ENCODE measurements at places on chromosomes 5 and 9.

DNA sequence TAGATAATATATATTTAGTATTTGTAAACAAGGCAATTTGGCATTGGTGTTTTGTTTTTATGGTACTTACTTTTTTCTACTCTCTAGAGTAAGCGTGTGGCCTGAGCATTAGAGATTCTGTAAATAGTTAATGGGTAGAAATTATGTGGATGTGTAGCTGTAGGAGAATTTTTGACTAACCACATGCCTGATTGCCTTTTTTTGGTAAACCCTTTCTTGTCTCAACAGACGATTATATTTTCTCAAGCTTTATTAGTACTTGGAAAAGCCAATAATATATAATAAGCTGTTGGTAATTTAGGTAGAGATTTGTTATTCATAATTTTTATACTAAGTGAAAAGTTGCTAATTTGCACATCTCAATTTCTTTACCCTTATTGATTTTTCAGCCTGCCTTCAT lies 76.8 kb downstream of the FCHO2 start:
- no peak for DNase-seq

DNA sequence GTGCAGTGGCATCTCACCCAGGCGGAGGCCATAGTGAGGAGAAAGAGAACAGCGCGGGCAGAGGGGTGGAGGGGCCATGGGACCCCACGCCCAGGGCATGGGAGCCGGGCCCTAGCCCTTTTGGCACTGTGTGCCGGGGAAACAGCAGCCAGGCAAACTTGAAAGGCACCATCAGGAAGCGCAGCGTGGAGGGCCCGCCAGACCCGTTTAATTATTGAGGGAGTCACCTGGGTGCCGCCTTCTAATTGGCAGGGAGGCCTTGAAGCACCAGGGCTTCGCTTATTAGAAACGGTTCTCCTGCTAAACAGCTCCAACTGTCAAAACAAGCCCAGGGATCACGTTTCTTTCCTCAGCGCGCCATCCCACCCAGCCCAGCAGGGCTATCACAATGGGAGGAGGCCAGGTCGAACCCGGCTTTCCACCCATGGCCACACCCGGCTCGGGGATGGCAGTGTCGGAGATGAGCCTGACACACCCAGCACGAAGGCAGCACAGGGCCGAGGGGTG lies 104.6 kb upstream of the SARDH start:
- DNase-seq, result no peak

- DNase-seq, result no peak
Observed at GRCh38 chr9:7089406-7090193, 331.8 kb downstream of the KDM4C start.

DNA sequence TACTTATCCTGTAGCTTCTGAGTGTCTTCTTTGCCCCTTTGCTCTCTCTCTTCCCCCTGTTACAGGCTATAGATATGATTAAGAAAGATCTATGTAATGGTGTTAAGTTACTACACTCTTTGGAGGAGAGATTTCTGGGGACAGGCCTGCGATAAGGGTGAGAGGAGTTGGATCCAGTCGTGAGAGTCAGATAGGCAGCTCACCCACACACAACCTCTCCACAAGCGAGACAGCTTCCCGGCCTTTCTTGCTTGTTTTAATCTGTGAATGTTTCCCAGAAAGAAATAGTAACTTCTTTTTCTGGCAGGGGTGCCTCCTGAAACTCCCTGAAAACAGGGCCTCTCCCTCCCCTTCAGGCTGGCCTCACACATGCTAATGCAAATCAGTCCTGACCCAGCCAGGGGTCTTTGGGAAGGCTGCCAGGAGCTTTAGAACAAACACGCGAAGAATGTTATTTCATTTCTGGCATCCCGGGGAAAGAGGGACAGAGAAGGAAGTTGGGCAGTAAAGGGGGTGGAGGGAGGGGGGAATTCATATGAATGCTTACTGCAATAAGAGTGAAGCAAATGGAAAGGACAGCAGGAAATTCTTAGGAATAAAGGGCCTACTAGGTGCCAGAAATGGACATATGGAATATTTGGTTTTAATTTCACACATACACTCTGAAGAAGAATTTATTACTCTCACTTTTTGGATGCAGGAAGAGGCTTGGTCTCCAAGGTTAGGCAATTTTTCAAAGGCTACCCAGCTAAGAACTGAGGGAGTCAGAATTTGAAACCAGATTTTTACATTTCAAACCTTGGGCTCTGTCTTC lies 215.8 kb upstream of the TRIM32 start:
- DNase-seq, result no peak

DNA sequence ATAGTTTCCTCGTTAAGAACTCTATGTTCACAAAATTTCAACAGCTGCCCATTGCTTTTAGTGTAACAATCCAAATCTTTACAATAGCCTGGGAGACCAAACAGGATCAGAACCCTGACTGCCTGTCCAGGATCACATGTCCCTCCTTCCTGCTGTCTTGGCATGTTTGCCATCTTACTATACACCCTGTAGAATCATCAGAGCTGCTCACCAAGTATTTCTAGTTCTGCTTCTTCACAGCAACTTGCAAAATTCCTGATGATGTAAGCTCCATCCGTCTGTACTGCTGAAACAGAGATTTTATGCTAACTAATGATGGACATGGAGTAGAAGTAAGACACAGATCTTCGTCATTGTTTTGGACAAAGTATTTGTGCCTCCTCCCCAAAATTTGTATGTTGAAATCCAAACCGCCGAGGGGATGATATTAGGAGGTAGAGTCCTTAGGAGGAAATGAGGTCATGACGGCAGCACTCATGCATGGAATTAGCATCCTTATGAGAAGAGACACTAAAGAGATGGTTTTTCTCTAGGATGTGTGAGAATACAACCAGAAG lies 464.9 kb upstream of the BRINP1 start:
- DNase-seq, result peak; percentile 93

DNA sequence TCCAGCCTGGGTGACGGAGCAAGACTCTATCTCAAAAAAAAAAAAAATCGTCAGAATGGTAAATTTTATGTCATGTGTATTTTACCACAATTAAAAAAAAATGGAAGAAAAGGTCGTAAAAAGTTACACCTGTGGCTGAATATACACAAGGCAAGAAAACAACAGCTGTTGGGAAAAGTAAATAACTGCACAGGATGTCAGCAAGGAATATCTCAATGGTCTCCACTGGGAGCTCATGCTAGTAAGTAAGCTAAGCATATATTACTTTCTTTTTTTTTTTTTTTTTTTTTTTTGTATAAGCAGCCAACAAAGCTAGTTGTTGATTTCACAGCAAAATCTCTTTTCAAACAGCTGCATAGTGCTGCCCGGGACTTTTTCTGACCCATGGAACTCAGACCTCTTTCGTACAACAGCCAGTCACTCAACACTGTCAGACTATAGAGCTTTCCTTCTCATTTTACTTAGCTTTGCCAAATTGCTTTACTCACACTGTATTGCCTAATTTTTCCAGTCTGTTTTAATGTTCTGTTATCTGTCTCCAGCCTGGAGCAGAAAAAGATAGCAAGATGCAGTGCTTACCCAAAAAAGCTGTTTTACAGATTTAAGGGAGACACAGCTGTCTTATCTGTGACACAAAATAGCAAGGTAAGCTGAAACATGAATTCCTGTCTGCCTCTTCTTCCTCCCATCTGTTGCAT lies 175.9 kb downstream of the ENC1 start:
- DNase-seq, result peak; percentile 30

DNA sequence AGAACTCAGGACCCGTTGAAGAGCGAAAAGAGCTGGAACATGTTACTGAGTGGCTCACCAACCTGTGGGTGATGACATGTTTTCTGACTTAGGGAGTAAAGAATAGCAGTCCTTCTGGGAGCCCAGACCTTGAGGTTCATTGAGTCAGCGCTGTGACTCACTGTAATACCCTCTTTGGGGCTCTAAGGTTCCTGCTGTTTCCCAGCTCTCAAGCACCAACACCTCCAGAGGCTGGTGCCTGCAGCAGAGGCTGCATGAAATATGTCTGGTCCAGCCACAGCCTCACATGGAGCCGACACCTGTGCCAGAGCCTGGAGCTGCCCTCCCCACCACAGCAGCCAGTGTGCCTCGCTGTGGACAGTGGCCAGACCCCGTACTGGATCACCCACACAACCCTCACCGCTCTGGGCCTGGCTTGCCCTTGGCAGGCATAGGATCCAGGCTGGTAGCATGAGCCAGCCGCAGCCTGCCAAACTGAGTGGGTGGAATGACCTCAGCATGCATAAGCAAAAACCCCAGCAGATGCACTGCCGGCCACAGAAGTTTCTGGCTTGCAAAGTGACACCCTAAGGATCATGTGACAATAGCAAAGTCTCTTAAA lies 143.5 kb upstream of the MRPS30 start:
- DNase-seq, result no peak

- DNase-seq, result no peak
Observed at GRCh38 chr9:38137342-38137741, 68.3 kb upstream of the SHB start.

- DNase-seq, result no peak
Observed at GRCh38 chr9:136949239-136949816, 2.7 kb upstream of the LCN12 start.

DNA sequence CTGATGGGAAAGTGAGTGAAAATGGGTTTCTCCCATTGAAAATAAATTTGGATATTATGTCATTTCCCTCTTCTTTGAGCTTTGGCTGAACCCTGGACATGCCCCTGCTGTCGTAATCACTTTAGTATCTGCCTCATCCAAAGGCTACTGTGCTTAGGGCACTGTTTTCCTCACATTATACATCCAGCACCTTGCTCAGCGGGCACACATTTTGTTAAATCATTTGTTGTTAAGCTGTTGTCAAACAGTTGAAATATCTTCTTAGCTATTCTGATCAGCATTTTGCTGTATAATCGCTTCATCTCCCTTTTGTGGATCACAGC lies 352.7 kb upstream of the CD180 start:
- DNase-seq, result no peak

- no peak for DNase-seq
Observed at GRCh38 chr9:4746278-4747030, 5.5 kb upstream of the AK3 start.

DNA sequence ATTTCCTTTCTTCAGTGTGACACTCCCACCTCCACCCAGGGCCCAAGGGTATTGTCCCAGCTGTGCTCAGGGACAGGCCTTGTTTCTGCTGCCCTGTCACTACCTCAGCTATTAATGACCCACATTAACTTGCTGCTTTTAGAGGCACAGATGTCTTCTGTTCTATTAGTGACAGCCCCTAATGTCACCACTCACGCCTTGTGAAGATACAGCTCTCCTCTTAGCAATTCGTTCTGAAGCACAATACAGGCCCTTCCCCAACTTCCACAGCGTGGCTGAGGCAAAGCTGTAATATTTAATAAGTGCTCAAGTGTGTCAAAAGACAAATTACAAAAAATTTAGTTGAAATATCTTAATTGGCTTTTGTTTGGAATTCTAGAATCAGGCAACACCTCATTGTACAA lies 44.7 kb upstream of the HMGCS1 start:
- no peak for DNase-seq

DNA sequence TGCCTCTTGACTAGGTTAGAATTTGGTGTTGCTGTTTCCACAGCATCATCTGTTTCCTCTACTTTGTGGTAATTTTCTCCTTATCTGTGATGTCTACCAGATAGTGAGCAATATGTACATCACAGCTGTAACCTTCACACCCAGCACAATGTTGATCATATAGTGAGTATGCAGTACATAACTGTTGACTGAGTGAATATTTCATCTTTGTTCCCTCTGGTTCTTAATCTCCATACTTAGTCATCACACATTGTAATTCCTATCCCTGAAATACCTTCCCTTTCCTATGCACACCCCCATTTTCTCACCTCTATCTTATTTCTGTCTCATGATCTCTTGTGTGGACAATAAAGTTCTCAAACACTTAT lies 115.9 kb downstream of the KIF4B start:
- peak; percentile 27 for DNase-seq

- DNase-seq, result no peak
Observed at GRCh38 chr5:174086751-174087150, 41.2 kb downstream of the NSG2 start.

DNA sequence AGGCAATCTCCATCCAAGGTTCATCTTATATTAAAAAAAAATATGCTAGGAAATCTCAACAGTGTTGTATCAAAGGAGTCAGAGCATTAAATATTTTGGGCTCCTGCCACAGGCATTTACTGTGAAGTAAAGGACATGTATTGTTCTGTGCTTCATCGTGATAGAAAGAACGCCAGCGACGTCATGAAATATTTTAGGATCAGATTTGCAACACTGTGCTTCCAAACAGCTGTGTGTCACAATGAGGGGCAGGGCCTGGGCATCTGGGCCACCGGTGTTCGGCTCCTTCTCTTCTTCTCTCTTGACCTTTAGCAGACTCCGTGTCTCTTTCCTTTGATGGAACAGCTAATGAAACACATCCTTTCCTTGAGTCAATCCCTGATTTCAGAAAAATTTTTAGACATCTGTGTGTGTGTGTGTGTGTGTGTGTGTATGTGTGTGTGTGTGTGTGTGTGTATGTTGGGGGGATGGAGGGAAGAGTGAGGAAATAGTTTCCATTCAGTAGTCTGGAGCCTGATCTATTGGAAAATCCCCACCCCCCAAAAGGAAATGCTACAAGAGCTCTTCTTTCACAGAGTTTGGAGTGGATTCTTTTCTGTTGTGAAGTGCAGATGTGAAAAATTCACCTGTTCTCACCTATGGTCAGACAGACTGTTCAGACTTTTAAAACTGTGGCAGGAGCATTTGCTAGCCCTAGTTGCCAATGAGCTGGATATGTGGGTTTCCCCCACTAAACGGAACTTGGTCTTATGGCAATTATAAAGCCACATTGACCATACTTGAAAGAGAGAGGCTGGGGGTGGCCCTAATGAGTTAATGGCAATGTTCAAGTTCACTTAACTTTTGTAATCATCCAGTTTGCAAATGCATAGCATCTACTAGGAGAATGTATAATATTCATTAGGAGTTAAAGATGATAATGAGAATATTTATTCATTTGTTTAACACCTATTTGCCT lies 18.1 kb upstream of the TNC start:
- DNase-seq, result no peak

GRCh38 chr5:177300236-177300880 lies 3.2 kb downstream of the RAB24 start:
- no peak for DNase-seq

- no peak for DNase-seq
Observed at GRCh38 chr5:169703813-169704212, 66.7 kb downstream of the DOCK2 start.

DNA sequence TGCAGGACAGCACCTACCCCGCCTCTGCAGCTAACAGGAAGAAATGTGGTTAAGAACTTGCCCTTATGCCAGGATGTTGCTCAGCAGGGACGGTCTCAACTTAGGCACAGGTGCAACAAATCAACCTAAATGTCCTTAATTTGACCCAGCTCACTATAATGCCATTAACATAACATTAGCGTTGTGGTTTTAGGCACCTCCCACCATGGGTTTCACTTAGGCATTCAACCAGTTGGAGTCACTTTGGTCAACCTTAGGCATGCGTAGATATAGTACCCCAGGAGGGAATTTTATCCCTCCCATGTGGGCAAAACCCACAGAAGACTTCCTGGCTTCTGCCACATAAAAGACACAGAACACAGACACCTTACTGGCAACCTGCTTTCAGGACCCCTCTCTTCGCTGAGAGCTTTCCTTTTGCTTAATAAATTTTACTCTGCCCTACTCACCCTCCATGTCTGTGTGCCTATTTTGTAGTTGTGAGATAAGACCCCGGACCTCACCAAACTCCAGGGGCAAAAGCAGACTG lies 8.7 kb upstream of the ERAP1 start:
- DNase-seq, result no peak

GRCh38 chr5:123808461-123809380 lies 296.7 kb downstream of the CSNK1G3 start:
- no peak for DNase-seq

All from LNCaP clone FGC (cell line).